ENCODE measurements at places on chromosomes 7 and 10.

- no peak for DNase-seq
- H3K4me1 ChIP-seq = no peaks in the 10 kb centered on the region
- peaks cover 35% of the 10 kb centered on the region for H3K27me3 ChIP-seq
- H3K27ac ChIP-seq = no peak overlapping the region
Measured at GRCh38 chr10:48252354-48252650, 22.2 kb downstream of the FRMPD2 start.

DNA sequence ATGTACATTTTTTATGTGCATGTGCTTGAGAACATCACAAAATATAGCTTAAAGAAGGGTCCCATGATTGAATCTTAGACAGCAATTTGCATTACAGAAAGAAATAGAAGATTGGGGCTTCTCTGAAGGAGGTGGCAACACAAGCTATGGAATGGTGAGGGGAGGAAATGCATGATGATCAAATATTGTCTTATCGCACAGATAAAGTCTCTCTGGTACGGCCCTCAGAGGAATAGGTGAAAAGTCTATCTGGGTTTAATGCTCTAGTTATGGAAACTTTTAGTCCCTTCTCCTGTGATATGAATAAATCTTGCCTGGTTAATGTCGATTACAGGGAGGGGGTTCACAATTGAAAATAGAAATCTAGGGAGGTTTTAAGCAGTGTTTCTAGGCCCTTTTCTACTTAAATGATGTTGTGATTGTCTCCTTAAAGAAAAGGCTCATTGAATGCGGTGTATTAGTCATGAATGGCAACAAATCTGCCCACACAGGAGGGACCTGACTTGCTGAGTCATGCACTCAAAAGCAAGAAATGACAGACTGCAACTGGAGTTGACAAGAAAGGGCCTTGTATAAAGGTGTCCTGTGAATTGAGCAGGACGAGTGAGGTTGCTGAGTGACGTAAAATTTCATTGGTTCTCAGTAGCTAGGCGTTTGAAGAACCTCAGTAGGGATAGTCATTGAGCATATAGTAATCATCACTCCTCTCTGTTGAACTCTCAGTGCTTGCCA is 133.4 kb upstream of the CSTF2T start:
- DNase-seq = no peak
- H3K4me1 ChIP-seq = no peaks in the 10 kb centered on the region
- no peak overlapping the region for H3K27ac ChIP-seq
- H3K4me3 ChIP-seq = no peak overlapping the region
- no peaks in the 10 kb centered on the region for H3K36me3 ChIP-seq

DNA sequence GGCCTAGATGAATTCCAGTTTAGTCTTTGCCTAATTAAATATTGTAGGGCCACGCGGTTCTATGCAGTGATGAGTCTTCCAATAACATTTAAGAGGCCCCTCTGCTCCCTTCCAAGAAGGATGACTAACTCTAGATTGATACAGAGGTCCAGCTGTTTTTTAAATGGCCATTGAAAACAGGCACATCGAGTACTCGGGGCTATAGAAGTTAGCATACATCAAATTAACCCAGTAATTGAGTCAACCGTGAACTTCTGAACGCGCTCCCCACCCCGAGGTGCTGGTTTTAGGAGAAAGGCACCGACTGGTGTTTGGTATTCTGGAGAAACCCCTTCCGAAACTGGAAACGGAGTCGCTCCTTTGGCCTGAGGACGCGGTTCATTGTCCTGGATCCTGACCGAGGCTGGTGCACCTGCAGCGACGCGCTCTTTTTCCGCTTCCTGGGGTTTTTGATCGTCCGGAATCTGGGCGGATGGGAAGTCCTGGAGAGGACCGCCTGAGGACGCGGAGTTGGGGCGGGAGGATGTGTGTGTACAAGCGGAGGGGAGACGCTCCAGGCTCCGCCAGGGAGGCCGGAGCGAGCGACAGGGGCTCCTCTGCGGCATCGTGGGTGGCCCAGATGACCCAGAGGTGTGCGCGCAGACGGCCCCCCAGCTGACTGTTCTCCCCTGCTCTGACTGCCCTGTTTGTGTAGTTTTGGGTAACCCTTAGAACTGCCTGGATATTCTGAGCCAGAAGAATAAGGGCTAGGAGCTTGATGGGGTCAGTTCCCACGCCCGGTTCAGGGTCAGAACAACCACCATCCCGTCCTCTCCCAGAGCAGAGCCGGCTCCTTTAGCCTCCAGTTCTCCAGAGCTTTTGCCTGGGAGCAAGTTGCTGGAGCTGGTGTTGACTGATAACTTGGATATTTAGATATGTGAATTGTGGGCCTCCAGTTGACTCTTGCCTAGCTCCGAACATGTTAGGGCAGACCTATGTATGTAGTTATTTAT is 711 bp downstream of the FAM221A start:
- peak overlapping the region; percentile 44 for H3K27ac ChIP-seq
- no peaks in the 10 kb centered on the region for H3K27me3 ChIP-seq
- H3K4me3 ChIP-seq = peak overlapping the region; percentile 87

DNA sequence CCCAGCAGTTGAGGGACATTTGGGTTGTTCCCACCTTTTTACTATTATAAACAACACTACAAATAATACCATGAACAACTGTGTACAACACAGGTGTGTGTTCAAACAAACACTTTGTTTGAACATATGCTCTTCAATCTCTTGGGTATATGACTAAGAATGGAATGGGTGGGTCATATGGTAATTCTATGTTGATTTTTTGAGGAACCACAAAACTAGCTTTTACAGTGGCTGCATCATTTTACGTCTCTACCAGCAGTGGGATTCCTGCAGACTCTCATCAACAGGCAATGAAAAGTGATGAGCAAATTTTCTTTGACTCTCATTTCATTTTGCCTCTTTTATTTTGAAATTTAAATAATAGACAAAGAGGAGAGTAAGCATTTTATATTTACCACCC is 116.9 kb upstream of the KLF14 start:
- no peaks in the 10 kb centered on the region for H3K4me1 ChIP-seq
- peaks cover 4% of the 10 kb centered on the region for H3K36me3 ChIP-seq

GRCh38 chr10:93938140-93938539 is 44.4 kb downstream of the SLC35G1 start:
- no peaks in the 10 kb centered on the region for H3K27me3 ChIP-seq
- no peaks in the 10 kb centered on the region for H3K4me1 ChIP-seq
- no peaks in the 10 kb centered on the region for H3K36me3 ChIP-seq

GRCh38 chr10:119871881-119872609 is 598 bp downstream of the MCMBP start:
- peak overlapping the region; percentile 56 for H3K27ac ChIP-seq
- peaks cover 46% of the 10 kb centered on the region for H3K4me1 ChIP-seq
- peak overlapping the region; percentile 83 for H3K4me3 ChIP-seq
- H3K27me3 ChIP-seq = no peaks in the 10 kb centered on the region
- H3K36me3 ChIP-seq = peaks cover 12% of the 10 kb centered on the region

DNA sequence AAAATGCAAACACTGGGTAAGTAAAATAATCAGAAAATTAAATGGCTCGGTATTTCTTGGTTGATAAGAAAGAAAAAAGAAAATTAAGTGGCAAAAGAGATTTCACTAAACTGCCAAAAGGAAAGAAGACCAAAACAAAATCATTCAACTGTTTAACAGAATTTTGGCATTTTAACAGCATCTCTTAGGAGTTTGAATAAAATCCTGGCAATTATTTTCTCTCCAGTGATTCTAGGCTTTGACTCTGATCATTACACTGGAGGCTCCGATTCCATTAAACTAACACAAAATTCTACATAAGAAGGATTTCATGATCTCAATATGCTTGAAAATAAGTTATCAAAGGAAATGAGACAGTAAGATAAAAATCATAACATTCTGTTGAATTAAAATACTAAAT is 62.3 kb downstream of the ARHGAP21 start:
- H3K4me3 ChIP-seq = no peak overlapping the region
- peaks cover 9% of the 10 kb centered on the region for H3K4me1 ChIP-seq
- no peak overlapping the region for H3K27ac ChIP-seq
- H3K36me3 ChIP-seq = peaks cover 4% of the 10 kb centered on the region
- no peaks in the 10 kb centered on the region for H3K27me3 ChIP-seq
- DNase-seq = no peak

GRCh38 chr7:75920431-75921161 is 5.6 kb downstream of the POR start:
- no peak overlapping the region for H3K4me3 ChIP-seq
- DNase-seq = no peak
- no peaks in the 10 kb centered on the region for H3K27me3 ChIP-seq

DNA sequence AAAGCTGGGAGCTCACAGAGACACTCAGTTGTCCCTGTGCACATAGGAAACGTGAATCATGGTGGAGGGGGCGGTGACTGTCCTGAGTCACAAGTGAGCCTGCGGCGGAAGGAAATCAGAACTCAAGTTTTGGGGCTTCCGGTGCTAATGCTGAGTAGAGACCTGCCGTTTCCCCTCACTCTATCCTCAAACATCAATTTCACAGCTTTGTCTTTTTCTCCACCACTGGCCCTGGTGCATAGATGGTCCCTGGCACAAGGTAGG is 21.9 kb downstream of the ADCYAP1R1 start:
- H3K4me1 ChIP-seq = no peaks in the 10 kb centered on the region
- H3K4me3 ChIP-seq = no peak overlapping the region
- no peak for DNase-seq
- no peak overlapping the region for H3K27ac ChIP-seq
- H3K36me3 ChIP-seq = no peaks in the 10 kb centered on the region

- DNase-seq = no peak
- H3K27ac ChIP-seq = no peak overlapping the region
- H3K4me3 ChIP-seq = no peak overlapping the region
- peaks cover 19% of the 10 kb centered on the region for H3K27me3 ChIP-seq
- H3K4me1 ChIP-seq = no peaks in the 10 kb centered on the region
Measured at GRCh38 chr10:27834476-27834875, 88.9 kb upstream of the MKX start.

- H3K4me3 ChIP-seq = no peak overlapping the region
- no peaks in the 10 kb centered on the region for H3K36me3 ChIP-seq
- no peak for DNase-seq
- no peak overlapping the region for H3K27ac ChIP-seq
Measured at GRCh38 chr7:130356121-130356875, 11.7 kb downstream of the CPA5 start.

GRCh38 chr10:51000164-51000563 is 74.1 kb upstream of the PRKG1 start:
- H3K27me3 ChIP-seq = peaks cover 42% of the 10 kb centered on the region
- no peaks in the 10 kb centered on the region for H3K4me1 ChIP-seq
- no peak overlapping the region for H3K27ac ChIP-seq
- no peak overlapping the region for H3K4me3 ChIP-seq
- no peaks in the 10 kb centered on the region for H3K36me3 ChIP-seq

DNA sequence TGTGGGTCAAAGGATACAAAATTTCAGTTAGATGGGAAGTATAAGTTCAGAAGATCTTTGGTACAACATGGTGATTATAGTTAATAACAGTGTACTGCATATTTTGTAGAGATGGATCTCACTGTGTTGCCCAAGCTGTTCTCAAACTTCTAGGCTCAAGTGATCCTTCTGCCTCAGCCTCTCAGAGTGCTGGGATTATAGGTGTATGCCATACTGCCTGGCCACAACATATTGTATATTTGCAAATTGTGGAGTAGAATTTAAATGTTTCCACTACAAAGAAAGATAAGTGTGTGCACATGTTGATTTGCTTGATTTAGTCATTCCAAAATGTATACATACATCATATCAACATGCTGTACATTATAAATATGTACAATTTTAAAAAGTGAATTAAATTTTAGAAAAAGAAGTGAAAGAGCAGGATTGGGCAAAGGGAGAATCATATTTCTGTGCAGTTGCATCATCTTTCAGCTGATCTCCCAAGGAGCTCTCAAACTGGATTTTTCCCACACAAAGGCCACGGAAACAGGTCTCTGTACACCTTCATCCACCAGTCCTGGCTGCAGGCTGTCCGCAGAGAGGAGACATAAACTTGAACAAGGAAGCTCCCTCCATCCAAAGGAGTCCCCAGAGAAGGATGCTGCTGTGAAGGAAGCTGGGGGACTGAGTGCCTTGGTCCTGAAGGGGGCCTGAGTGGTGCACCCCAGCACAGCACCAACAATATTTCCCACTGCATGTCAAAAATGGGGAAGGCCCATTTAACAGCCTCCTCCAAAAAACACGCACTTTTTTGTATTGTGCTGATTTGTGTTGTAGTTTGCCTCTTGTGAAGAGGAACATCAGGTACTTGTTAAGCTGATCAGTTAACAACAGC is 217.1 kb upstream of the GHITM start:
- H3K4me3 ChIP-seq = no peak overlapping the region
- H3K4me1 ChIP-seq = no peaks in the 10 kb centered on the region
- no peaks in the 10 kb centered on the region for H3K36me3 ChIP-seq
- peaks cover 40% of the 10 kb centered on the region for H3K27me3 ChIP-seq

GRCh38 chr7:69334701-69335100 is 263.6 kb upstream of the AUTS2 start:
- H3K36me3 ChIP-seq = no peaks in the 10 kb centered on the region
- H3K4me3 ChIP-seq = no peak overlapping the region
- no peak overlapping the region for H3K27ac ChIP-seq
- no peak for DNase-seq

- peaks cover 26% of the 10 kb centered on the region for H3K27me3 ChIP-seq
- no peak overlapping the region for H3K27ac ChIP-seq
- H3K4me3 ChIP-seq = no peak overlapping the region
- H3K4me1 ChIP-seq = no peaks in the 10 kb centered on the region
- DNase-seq = no peak
Measured at GRCh38 chr7:112726076-112726475, 64.1 kb downstream of the TMEM168 start.

- DNase-seq = no peak
- H3K27ac ChIP-seq = peak overlapping the region; percentile 60
- no peak overlapping the region for H3K4me3 ChIP-seq
- H3K27me3 ChIP-seq = no peaks in the 10 kb centered on the region
Measured at GRCh38 chr7:152145853-152146466, 120.5 kb downstream of the GALNT11 start.

DNA sequence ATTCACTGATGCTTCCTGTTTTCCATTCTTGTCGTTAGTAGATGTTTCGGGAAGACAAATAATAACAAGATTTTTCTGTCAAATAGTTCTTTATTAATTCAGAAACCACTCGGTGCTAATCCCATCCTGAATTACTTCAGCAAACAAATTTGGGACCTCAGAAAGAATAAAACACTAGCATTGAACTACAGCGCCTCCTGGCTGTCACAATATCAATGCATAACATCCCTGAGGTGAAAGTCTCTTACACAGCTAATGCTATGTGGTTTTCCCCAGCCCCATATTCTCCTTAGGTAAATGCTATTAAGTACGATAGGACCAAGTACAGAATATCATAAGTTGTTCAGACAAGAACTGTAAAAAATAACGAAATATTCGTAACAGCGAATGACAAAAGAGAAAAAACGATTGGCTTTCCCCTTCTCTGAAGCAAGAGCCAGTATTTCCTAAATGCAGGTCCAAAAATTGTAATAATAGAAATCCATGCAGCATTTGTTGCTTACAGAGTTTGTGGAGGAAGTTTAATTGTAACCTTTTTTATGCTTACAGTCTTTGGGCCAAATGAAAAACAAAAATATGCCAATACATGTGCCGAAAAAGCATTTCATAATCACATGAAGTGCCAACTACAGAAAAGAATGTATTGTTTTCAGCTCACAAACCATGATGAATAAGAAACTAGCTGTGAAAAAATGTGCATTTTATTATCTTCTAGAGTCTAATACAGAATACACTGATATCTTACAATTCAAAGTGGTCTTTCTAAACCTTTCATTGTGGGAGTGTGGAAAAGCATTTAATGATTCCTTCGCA is 47.3 kb downstream of the MYPN start:
- no peaks in the 10 kb centered on the region for H3K36me3 ChIP-seq
- no peak overlapping the region for H3K27ac ChIP-seq
- H3K4me1 ChIP-seq = no peaks in the 10 kb centered on the region

GRCh38 chr7:16644636-16645592 is 640 bp downstream of the ANKMY2 start:
- DNase-seq = peak; percentile 30
- H3K4me1 ChIP-seq = peaks cover 64% of the 10 kb centered on the region
- no peaks in the 10 kb centered on the region for H3K27me3 ChIP-seq
- peak overlapping the region; percentile 98 for H3K4me3 ChIP-seq

GRCh38 chr7:22400150-22400814 is 43.3 kb upstream of the RAPGEF5 start:
- no peaks in the 10 kb centered on the region for H3K27me3 ChIP-seq
- H3K36me3 ChIP-seq = no peaks in the 10 kb centered on the region
- H3K27ac ChIP-seq = no peak overlapping the region
- H3K4me1 ChIP-seq = peaks cover 20% of the 10 kb centered on the region
- no peak for DNase-seq

Data from central memory CD8-positive, alpha-beta T cell (primary cell).